ENCODE measurements at places on chromosomes 1 and 21.

- DNase-seq, result no peak
Measured at GRCh38 chr1:11157867-11158266, 31.3 kb upstream of the ANGPTL7 start.

DNA sequence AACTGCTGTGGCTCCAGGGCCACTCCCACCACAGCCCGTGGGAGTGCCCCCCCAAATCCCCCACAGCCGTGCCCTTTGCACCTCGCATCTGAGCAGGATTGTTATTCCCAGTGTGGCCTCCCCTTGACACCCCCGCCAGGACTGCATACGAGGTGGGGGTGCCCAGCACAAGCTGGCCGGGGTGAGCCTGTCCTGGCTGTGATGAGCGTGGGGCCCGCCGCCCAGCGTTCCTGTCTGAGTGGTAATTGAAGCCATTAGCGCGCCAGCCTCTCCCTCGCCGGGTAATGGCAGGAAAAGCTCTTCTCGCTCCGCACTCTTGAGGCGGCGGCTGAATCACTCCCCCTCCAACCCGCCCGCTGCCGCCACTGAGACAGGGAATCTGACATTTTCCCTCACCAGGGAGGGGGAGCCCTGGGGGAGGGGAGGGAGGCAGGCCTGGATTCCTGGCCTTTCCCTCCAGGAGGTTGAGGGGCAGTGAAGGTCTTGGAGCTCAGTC lies 27.7 kb downstream of the PTPRF start:
- DNase-seq, result no peak

GRCh38 chr1:119603695-119604094 lies 44.4 kb downstream of the ZNF697 start:
- DNase-seq, result no peak

DNA sequence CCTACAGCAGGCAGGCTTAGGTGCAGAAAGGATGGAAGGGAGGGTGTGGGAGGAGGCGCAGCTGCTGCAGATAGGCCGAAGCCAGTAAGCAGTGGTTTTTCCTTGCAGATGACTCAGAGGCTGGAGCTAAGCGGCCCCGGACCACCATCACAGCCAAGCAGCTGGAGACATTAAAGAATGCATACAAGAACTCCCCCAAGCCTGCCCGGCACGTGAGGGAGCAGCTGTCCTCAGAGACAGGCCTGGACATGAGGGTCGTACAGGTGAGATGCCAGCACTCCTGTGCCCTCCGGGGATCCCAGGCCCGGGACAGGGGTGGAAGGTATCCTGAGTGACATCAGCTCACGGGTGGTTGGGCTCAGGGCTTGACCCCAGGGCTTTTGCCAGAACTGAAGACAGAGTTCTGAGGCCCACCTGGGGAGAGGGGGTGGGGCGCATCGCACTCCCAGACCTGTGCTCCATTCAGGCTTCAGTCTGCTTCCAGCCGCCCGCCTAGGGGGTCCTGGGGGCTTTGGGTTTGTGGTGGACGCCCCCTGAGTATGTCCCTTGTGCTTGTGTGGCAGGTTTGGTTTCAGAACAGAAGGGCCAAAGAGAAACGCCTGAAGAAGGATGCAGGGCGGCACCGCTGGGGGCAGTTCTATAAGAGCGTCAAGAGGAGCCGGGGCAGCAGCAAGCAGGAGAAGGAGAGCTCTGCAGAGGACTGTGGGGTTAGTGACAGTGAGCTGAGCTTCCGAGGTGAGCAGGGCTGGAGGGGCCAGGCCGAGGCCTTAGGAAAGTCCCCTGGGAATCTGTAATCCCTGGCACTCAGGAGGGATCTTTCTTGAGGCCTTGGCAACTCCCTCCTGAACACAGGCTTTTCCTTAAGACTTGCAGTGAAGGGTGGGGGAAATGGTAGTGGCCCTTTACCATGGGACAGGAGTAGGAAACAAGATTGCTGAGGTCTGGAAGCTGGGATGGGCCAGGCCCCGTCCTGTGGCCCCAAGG lies 41.5 kb downstream of the LHX4 start:
- no peak for DNase-seq
